Amniotic stem cell (primary cell): ENCODE measurements at places on chromosomes 1 and 21.

DNA sequence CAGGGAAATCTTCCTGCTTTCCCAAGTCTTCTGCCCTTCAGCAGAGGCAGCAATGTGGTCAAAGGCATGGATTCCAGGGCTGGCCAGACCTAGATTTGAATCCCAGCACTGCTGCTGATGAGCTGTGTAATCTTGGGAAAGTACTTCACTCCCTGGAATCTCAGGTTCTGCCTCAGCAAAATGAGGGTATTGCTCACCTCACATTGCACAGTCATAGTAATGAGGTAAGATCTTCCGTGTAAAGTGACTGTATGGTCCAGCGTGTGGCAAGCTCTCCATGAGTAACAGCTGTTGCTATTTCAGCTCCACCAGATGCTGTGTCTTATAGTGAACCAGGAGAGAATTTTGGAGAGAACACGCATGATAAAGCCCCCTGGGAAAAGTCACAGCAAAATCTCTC is 56.1 kb upstream of the F3 start:
- DNase-seq: no peak

GRCh38 chr1:85322655-85323054 is 46.2 kb upstream of the BCL10 start:
- DNase-seq: no peak

DNA sequence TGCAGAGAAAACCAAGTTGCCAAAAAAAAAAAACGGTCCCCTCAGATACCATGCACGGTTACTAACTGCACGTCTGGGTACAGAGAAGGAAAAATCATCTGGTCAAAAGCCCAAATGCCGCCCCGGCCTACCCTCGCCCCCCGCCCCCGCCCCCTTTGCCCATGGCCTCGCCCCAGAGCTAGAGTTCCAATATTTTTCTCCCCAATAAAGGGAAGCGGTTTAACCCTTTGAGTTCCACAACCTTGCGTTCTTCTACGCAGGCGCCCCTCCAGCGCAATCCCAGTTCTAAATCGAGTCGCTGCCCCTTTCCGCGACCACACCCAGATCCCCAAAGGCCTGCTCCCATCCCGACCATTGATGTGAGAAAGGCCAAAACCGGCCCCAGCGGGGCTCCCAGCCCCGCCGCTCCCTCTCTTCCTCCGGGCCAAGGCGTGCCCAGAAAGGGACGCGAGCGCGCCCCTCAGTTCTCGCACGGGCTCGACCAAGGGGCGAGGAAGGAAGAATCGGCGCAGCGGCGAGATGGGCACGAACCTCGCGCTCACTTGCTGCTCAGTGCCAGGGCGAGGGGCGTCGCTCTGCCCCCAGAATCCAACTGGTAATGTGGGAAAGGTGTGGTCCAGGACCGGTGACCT is 797 bp downstream of the WDR47 start:
- no peak for DNase-seq

DNA sequence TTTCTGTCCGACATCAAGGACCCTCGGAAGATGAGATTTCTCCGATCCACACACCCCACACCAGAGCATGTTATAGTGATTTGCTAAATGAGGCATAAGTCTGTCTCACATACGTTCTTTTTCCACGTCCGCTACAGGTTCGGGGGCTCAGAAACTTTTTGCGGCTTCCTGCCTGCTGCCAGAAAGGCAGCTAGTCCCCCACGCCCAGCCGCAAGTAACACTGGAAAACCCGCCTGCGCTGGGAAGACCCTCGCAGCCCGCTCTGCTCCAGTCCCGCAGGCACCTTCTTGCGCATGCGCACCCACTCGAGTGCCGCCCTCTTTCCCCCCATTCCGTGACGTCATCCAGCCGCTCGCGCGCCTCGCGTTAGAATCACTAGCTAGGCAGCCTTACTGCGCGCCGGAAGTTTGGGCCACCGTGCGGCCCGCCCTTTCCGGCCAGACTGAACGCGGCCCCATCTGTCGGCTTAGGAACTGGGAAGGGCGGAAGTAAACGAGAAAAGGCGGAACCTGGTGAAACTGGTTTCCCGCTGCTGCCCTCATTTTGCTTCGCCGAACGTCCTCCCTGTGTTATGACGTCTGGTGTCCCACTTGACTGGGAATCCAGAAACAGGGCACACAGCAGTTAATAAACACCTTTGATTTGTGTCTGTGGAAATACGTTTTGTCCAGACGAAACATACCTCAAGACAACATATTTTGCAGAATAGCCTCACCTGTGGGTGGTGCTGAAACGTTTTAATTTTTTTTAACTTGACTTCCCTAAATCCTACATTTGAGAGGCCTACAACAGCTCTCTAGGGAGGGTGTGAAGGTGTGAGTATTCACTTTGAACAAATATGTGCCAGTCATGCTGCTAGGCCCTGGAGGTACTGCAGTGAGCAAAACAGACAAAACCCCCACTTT is at the start of gene C1orf74:
Gene C1orf74, minus strand, starts transcription at position 295 of the 905 bp plus-strand sequence. CDS start 925 bp downstream, outside the sequence.
- peak; percentile 95 for DNase-seq

DNA sequence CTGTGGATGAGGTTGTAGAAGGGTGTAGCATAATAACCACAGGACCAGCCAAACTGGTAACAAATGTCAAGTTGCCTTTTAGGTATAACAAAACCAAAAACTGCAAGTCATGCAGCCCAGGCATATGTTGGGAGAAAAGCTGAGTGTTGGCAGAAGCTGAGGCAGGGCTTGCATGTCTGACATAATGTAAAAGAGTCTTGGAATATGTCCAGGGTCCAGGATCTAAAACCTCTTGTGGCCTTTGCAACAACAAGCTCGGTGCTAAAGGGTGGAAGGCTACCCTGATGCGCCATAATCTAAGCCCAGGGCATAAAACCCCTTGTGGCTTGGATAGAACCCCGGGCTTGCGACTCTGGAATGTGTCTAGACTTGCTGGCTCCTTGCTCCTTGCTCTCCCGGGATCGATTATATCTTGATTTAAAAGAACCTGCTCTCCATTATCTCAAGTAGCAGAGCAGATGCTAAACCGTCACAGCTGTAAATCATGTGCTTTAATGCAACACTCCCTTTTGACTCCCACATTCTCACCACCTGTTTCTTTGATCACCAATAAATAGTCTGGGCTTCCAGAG is 26.5 kb upstream of the SLC35A3 start:
- DNase-seq: no peak

DNA sequence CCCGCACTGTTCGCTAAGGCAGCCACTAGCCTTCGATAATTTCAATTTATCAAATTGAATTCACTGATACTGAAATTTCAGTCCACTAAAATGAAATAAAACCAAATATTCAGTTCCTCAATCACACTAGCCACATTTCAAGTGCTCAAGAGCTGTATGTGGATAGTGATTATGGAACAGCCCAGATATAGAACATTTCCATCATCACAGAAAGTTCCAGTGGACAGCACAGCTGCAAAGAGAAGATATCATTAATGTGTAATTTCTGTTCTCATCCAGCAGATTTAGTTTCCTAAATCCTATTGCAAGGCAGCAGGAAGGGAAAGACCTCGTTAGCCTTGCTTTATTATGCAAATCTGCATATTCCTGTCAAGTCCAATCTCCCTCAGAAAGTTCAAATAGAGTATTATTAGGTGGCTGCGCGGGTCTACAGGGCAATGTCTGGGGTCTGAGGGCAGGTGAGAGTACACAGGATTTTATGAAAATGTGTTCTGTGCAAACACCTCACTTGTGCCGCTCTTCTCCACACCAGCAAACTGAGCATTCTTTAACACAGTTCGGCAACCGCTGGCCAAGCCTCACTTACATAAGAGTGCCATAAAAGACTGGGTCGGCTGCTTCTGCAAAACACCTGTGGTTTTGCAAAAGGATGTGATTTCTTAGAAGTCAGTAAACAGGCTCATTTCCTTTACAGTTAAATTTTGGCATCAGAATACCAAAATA is 22.4 kb downstream of the CAPZB start:
- no peak for DNase-seq

- peak; percentile 23 for DNase-seq
Measured at GRCh38 chr1:210239349-210240111, 6.9 kb downstream of the SERTAD4 start.

DNA sequence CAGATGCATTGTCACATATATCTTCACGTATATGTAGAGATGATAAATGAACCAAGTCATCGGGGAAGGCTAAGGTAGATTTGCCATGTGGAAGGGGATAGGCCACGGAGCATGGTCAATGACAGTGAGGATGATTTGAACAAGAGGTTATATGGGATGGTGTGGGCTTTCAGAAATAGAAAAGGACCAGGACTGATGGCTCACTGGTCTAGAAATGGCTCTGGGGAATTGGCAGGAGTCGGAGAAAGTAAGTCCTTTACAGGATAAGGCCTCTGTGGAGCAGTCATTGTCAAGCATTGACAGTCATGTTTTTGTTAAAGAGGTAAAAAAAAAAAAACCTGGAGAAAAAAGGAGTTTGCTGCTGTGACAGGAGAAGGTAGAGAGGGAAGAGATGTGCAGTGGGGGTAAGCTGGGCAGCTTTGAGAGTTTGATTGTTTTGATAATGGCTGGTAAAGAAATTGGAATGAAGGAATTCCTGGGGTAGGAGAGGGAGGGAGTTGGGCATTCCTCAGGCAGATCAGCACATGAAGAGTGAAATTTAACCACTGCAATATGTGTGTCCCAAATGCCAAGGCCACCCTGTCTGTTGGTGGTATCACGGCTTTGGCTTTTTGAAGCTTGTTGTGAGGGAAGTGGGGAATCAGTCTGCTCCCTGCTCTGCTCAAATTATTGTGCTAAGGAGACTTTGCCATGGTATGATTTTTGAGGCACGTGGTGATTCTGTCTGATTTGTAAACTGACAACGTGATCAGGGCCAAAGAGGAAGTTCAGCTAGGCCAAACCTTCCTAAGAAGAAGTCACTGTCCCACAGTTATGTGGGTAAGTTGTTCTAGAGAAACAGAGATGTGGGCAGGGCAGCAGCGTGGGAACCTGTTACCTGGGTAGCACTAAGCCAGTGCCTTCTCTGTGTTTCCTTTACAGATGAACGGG is 26.0 kb downstream of the MACF1 start:
- no peak for DNase-seq

DNA sequence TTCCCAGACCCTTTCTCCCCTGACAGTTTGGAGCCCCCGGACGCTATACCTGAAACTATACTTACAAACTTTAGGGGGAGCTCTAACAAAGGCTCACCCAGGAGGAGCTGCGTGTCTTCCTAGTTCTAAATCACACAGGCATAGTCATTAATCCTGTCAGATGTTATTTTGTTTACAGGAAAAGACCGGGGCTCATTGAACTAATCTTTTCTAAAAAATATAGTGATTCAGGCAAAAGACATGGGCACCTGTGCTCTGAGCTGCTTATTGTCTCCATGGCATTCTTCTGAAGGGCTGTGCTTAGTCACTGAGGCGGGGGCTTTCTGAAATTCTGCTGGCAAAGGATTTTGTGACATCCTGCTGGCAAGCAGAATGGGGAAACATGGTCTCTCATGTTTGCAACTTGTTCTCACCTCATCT is 1577.0 kb downstream of the NCAM2 start:
- no peak for DNase-seq

DNA sequence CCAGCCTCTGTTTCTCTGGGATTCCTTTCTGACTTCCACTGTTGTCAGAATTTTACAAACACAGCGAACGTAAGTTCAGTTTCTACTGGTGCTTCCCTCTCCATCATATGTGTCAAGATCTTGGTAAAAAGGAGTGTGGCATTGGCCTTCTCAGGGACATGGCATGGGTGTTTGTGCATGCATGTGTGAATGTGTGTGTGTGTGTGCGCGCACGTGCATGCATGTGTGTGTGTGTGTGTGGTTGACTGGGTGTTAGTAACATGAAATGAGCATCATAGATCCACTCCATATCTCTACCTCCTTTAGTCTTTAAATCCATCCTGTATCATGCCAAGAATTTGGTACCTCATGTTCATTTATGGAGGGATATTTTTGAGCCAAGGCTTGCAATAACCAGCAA is 411.3 kb downstream of the NPHP4 start:
- DNase-seq: no peak

GRCh38 chr1:180503280-180503862 is 994 bp upstream of the ACBD6 start:
- no peak for DNase-seq

DNA sequence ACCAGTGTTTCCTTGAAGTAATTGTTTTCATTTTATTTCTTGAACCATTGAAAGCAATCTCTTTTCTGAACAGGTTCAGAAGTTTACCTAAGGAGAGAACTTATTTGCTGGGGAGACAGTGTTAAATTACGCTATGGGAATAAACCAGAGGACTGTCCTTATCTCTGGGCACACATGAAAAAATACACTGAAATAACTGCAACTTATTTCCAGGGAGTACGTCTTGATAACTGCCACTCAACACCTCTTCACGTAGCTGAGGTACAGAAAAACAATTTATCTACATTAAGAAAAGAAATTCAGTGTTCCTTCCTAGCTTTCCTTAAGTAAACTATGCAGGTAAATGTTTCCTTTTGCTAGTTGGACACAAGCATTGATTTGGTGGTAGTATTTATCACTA is 27.4 kb downstream of the AGL start:
- no peak for DNase-seq

- DNase-seq: no peak
Measured at GRCh38 chr21:36973986-36974850, 7.7 kb upstream of the HLCS start.

DNA sequence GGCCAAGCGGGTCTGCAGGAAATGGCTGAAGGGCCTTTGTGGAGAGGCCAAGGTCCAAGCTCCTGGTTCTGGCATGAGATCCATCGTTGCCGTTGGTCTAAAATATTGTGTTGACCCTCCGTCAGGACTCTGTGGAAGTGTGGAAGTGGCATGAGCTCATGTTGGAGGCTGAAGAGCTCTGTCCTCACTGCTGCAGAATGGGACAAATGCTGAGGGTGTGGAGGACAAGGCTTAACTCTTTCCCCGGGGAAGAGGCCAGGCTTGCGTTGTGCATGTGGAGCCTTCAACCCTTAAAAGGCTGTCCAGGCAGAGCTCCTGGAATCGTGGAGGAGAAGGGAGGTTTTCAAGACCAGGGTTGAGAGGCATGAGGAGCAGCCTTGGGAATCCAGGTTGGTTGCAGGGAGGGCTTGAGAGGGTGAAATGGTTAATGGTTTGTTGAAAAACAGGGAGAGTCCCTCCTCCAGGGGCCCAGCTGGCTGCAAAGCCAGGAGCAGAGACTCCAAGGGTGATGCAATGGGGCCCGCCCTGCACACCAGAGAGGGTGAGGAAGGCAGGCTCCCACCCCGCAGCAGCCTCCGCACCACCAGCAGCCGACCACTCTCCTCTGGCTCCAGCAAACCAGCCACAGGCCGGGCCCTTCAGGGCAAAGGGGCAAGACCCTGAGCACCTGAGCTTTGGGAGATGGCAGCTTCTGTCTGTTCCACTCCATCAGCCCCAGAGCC is 6.7 kb upstream of the AHCYL1 start:
- DNase-seq: no peak

- DNase-seq: no peak
Measured at GRCh38 chr1:110853135-110853534, 19.8 kb upstream of the CD53 start.

DNA sequence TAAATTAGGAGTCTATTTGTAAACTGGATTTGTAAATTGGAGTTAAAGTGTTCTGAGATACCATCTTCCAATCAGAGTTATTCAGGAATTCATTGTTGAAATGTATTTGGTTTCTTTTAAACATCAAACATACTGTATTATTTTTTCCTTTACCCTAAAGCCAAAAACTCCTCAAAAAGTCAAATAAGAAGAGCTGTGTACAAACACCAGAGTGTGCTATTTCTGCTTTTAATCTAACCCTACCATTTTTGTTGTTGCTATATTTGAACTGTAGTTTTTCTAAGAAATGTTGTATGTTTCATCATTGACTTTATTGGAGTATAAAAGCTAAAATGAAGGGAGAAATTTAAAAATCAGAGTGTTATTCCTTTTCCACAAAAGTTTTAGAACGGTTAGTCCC is 35.8 kb downstream of the SLC30A7 start:
- no peak for DNase-seq

GRCh38 chr21:39911286-39912199 is 44.3 kb downstream of the PCP4 start:
- DNase-seq: no peak

- no peak for DNase-seq
Measured at GRCh38 chr1:1063261-1063944, 10.7 kb downstream of the RNF223 start.
